ENCODE measurements at places on chromosomes 12 and 14. TPM values are rescaled to one million over a fixed set of nuclear protein-coding genes. Genes with fewer than 3 reads are reported as not detected.

KCNA1 gene
- total RNA-seq = not detected

ASB2 gene
- total RNA-seq = not detected

RBP5 gene
- 15.7 TPM for total RNA-seq

RARG gene
- 9.4 TPM for total RNA-seq

DNA sequence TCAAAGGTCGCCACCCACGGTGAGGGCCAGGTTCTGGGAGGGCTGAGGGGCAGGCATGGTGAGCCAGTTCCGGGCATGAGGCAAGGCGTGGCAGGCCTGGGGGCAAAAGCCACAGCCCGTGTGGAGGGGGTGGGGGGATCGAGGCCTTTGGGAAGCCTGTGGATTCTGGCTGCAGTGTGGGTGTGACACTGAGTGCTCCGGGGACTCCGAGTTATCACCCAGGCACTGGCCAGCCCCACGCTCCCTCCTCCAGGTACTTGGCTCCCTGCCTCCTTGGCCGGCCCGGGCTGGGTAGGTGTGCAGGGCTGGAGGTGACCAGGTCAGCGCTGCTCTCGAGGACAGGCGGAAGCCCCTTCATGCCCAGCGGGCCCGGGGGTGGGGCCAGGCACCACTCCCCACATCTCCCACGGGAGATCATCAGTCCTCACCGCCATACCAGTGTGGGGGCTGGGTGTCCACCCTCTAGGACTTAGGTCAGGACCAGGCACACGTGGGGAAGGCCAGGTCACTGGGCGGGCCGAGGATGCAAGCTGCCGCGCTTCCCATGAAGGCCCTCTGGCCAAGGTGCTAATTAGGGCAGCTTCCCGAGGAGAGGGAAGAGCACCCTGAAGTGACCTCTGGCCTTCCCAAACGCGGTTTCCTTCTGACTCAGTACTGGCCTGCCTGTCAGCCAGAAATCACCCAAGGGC lies 34.1 kb upstream of the TDRD9 start:
- peaks cover 4% of the 10 kb centered on the region for H3K4me1 ChIP-seq
- no peak overlapping the region for H3K4me3 ChIP-seq
- peaks cover 13% of the 10 kb centered on the region for H3K27me3 ChIP-seq
- DNase-seq = no peak

DNA sequence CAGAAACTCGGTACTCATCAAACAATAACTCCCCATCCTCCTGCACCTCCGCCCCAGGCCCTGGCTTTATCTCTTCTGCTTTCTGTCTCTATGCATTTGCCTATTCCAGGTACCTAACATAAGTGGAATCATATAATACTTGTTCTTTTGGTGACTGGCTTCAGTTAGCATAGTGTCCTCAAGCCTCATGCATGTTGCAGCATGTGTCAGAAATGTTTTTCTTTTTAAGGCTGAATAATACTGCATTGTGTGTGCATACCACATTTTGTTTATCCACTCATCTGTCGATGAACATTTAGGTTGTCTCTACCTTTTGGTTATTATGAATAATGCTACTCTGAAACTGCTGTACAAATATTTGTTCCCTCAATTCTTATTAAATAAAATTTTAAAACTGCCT lies 117.1 kb downstream of the KICS2 start:
- no peak overlapping the region for H3K4me3 ChIP-seq
- no peaks in the 10 kb centered on the region for H3K36me3 ChIP-seq
- no peaks in the 10 kb centered on the region for H3K27me3 ChIP-seq

DNA sequence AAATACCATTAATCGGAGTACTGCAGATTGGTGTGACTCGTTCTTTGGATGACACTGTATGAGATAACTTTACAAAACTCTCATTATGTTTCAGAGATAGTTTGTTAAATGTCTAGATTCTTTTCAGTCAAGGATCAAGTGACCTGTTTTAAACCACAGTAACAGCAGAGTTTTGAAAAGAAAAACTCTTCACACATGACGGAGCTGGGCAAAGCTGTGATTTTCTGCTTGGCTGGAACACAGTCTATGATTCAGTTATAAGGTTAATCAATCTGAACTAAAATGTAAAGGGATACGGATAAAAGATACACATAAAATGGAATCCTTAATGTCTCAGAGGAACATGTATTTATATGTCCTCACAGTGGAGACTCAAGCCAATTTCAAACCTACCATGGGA lies 573.2 kb downstream of the PRKD1 start:
- no peak for DNase-seq
- no peaks in the 10 kb centered on the region for H3K36me3 ChIP-seq
- no peak overlapping the region for H3K27ac ChIP-seq
- no peaks in the 10 kb centered on the region for H3K27me3 ChIP-seq
- no peak overlapping the region for H3K4me3 ChIP-seq

GRCh38 chr12:24947541-24948419 lies 1.1 kb downstream of the BCAT1 start:
- peaks cover 36% of the 10 kb centered on the region for H3K4me1 ChIP-seq
- H3K4me3 ChIP-seq = peak overlapping the region; percentile 69
- no peak for DNase-seq
- no peaks in the 10 kb centered on the region for H3K27me3 ChIP-seq

GRCh38 chr12:132188451-132188901 lies 44.2 kb downstream of the NOC4L start:
- DNase-seq = no peak
- H3K36me3 ChIP-seq = no peaks in the 10 kb centered on the region
- no peak overlapping the region for H3K27ac ChIP-seq
- peaks cover 79% of the 10 kb centered on the region for H3K27me3 ChIP-seq
- H3K4me3 ChIP-seq = no peak overlapping the region

GRCh38 chr14:53330441-53330840 lies 177.3 kb upstream of the DDHD1 start:
- H3K36me3 ChIP-seq = no peaks in the 10 kb centered on the region
- H3K4me1 ChIP-seq = no peaks in the 10 kb centered on the region
- no peak overlapping the region for H3K27ac ChIP-seq
- H3K4me3 ChIP-seq = no peak overlapping the region
- DNase-seq = no peak

GRCh38 chr12:40171501-40171900 lies 53.3 kb upstream of the LRRK2 start:
- no peak for DNase-seq
- H3K4me3 ChIP-seq = no peak overlapping the region
- no peaks in the 10 kb centered on the region for H3K4me1 ChIP-seq
- H3K27ac ChIP-seq = no peak overlapping the region
- no peaks in the 10 kb centered on the region for H3K36me3 ChIP-seq

DNA sequence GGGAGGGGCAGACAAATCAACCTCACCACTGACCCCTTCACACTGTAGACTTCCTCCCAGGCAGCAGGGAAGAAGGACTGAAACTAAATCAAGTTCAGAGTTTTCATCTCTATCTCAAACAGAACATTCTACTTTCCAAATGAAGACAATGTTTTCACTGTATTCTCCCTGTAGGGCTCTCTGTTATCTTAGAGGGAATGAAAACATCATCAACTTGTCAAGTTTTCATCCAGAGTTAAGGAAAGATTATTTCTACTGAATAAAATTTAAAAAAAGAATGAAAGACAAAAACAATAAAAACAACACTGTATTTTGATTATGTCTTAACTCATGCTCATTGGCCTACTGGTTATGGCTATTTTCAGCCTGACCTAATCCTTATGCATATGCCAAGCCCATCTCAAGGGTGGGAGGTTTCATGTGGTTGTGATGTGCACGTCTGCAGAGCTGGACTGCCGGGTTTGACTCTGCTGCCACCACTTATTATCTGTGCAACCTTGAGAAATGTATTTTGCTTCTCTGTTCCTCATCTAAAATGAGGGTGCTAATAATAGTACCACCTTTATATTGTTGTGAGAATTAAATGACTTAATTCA lies 152.0 kb upstream of the AVPR1A start:
- no peaks in the 10 kb centered on the region for H3K36me3 ChIP-seq
- no peaks in the 10 kb centered on the region for H3K4me1 ChIP-seq
- no peaks in the 10 kb centered on the region for H3K27me3 ChIP-seq
- no peak for DNase-seq
- no peak overlapping the region for H3K27ac ChIP-seq
- no peak overlapping the region for H3K4me3 ChIP-seq

DNA sequence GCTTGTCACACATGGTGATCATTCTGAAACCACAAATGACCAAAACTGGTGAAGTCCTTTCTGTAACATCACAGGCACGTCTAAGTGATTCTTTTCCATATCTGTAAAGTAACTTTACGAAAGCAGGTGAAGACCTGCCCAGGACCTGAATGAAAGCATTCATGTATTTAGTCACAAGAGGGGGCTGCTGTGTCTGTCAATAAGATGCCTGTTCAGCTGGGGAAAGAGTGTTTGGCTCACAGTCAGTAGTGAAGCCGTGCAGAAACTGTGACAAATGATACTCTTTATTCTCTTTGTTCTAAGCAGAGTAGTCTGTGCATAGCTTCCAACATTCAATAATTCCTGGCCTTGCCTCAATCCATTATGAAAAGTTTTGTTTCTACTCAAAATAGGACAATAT lies 373.5 kb upstream of the OR4E1 start:
- no peak overlapping the region for H3K4me3 ChIP-seq
- H3K4me1 ChIP-seq = no peaks in the 10 kb centered on the region
- DNase-seq = peak; percentile 13
- no peaks in the 10 kb centered on the region for H3K36me3 ChIP-seq
- H3K27me3 ChIP-seq = no peaks in the 10 kb centered on the region

DNA sequence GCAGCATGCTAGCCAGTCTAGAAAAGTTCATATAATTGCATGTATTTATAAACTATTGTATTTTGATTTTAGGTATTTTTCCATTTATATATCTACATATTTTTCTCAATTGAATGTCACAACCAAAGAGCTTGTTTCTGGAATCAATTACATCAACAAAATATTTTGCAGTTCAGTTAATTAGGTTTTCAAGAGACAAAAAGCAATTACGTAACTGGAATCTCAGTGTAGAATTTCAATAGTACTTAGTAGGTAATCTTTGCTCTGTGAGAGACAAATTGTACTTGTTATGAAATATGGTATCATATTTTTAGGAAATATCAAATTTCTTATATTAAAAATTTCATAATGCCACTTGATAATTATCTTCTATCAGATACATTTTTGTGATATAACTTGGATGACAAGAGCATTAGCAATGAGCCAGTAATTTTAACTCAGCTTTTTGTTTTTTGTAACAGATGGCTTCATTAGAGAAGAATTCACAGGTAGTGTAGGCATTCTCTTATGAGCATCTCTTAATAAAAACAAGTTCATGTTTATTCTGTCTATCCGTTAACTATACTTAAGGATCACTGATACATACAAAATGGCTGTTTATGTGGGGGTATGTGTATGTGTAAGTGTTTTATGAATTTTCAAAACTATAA lies 774.7 kb downstream of the C12orf50 start:
- H3K27me3 ChIP-seq = no peaks in the 10 kb centered on the region
- DNase-seq = no peak
- no peaks in the 10 kb centered on the region for H3K4me1 ChIP-seq
- no peaks in the 10 kb centered on the region for H3K36me3 ChIP-seq
- no peak overlapping the region for H3K4me3 ChIP-seq
- H3K27ac ChIP-seq = no peak overlapping the region

- no peak for DNase-seq
- no peaks in the 10 kb centered on the region for H3K4me1 ChIP-seq
- no peaks in the 10 kb centered on the region for H3K36me3 ChIP-seq
- H3K4me3 ChIP-seq = no peak overlapping the region
Measured at GRCh38 chr12:98352218-98352811, 163.1 kb upstream of the TMPO start.
